ENCODE measurements at places on chromosomes 7 and 10.

DNA sequence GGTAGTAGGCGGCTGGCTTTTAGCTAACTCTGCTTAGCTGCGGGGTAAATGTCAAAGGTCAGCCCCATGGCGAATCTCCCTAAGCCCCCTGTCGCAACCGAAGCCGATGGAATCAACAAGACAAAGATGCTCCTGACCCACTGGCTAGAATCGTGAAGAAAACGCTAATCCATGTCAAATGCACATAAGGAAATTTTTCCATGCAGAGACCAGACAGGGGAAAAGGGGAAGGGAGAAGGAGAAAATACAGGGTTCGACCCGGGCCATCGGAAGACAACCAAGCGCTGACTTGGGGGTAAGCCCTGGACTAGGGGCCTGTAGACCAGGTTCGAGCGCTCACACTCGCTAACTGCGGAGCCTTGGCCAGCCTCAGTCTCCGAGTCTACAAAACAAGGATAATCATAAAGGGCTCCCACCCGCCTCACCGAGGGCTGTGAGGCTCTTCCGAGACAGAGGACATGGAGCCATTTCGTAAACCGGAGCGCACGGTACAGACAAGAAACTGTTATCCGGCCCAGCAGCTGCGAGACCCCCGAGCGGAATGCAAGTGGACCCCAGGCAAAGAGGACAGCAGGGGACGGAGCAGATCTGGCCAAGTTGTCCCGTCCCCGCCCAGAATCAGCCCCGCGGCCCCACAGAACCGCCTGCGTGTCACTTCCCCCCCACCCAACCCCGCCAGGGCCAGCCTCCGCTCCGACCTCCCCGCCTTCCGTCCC is 507 bp downstream of the SAR1A start:
- no peak for DNase-seq

DNA sequence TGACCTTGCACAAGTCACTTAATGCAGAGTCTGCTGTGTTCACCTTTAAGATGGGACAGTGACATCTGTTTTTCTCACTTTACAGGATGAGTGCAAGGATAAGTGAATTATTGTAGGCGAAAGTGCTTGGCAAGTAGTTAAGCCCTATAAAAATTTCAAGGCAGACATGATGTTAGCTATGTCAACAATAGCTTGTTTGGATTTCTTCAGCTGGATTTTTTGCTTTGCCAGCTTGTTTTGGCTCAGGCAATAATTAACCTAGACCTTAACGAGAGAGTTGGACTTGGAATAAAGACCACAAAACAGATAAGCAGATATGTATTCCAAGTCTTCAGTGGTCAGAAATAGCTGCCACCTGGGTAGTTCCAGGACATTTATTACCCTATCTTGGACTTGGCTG is 255.2 kb downstream of the ARL4A start:
- DNase-seq = no peak

DNA sequence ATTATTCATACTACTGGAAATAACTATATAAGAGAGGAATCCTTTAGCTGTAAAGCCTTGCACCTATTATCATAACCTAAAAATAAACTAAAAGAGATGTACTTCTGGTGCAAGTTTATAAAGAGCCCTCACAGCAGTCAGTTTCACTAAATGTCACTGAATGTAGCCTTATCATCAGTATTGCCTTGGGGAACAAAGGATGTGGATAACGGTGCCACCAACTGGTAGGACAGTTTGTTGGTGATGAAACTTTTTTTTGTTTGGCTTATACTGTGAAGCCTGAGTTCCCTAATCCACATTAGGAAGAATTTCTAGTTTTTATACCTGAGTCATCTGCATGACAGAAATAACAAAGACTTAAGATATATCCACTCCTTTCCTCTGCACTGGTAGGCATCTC is 117.9 kb upstream of the COL1A2 start:
- DNase-seq = peak; percentile 9

DNA sequence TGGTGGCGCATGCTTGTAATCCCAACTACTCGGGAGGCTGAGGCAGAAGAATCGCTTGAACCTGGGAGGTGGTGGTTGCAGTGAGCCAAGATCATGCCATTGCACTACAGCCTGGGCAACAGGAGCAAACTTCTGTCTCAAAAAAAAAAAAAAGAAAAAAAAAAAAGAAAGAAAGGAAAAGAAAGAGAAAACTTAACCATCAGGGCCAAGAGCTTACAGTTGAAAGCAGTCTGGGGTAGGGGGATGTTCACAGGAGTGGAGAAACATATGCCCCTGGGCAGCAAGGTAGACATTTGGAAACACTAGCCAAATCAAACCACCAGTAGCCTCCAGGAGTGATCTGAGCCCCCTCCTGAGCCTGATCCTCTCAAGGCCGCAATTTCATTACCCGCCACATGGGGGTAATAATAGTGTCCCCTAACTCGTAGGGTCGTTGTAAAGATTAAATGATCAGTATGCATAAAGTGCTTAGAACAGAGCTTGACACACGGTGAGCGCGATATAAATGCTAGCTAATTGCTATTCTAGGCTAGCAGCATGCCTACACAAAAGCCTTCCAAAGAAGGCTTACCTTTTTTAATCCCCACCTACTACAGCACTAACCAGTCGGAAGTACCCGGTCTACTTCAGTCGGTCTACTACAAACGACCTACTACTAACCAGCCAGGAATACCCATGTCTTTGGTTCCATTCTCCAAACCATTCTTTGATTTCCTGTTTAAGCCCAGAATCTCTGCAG is 274.3 kb upstream of the NEBL start:
- no peak for DNase-seq

DNA sequence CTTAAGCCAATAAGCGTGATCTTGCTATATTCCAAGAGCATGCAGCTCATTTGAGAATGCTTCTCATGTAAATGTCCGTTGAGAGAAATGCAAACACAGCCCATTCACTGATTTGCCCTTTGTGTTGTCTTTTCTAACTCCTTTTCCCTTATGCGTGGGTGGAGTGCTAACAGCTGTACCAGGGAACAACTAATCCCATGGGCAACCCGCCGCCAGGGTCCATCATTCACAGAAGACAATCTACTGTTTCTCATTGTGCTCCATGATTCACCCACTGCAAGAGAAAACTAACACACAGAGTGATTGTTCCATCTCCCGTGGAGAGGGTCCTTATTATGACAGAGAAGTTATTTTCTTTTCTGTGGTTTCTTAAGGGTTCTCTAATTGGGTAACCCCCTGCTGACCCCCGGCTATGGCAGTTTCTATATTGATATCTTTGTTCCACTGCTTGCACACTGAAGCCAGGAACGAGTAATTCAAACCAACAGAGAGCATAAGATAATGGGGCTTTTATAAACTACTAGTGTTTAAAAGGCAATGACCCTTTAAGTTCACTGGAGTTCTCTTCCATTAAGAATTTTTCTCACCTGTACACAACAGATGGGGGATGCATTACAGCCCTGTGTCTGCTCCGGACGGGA is 298.7 kb downstream of the BAMBI start:
- peak; percentile 93 for DNase-seq

DNA sequence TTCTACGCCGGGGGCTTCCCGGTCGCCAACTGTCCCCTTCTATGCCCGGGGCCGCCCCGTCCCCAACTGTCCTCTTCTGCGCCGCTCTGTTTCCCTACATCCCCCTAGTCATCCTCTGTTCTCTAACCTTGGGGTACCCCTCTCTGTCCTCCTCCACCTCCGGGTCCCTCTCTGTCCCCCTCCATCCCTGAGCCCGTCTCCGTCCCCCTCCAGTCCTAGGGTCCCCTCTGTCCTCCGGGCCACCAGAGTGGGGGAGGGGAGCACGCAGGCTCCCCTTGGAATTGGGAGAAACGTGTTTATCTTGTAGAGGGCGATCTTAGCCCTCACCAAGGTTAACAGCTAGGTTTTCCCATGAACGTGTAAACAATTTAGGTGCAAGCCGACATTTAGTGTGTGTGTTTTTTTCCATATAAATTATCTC is 852 bp upstream of the KLF6 start:
- DNase-seq = peak; percentile 23
